ENCODE measurements at places on chromosomes 6 and 20.

DNA sequence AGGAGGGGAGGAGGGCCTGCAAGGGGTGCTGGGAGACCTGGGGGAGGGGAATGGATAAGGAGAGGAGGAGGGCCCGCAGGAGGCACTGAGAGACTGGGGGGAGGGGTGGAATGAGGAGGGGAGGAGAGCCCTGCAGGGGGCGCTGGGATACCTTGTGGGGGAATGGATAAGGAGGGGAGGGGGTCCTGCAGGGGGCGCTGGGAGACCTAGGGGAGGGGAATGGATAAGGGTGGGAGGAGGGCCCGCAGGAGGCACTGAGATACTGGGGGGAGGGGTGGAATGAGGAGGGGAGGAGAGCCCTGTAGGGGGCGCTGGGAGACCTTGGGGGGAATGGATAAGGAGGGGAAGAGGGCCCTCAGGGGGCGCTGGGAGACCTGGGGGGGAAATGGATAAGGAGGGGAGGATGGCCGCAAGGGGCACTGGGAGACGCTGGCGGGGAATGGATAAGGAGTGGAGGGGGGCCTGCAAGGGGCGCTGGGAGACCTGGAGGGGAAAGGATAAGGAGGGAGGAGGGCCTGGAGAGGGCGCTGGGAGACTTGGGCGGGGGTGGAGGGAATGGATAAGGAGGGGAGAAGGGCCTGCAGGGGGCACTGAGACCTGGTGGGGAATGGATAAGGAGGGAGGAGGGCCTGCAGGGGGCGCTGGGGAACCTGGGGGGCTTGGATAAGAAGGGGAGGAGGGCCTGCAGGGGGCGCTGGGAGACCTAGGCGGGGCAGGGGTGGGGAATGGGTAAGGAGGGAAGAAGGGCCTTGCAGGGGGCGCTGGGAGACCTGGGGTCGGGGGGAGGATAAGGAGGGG, 1.3 kb upstream of the CTCFL start:
- no peak for DNase-seq

DNA sequence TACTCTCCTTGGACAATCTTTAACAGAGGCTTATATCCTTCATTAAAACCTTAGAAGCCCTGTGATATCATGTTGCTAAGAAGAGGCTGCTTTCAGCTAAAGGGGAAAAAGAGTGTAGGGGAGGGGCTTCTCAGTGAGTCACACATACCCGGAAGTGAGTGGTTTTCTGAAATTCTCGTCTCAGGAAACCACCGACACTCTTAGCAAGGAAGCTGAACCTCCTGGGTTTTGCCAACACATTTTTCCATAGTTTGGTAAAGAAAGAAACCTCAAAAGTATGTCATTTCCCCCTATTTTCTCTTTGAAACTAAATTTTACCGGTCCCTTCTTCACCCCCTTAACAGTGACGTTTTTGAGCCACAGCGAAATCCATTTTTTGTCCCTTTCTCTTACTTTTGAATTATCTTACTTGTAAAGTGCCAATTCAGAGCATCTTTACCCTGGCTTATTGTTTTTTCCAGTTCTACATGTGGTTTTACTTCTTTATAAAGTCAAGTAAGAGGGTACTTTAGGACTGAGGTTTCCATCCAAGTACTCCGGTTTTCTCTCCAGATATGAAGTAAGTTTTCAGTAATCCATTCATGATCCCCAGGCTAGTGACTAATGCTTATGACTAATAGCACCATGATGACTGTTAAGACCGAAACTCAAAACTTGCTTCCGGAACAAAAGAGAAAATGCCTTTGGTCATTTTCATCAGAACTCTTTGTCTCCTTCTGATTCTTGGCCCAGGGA, 219.3 kb downstream of the ARHGAP18 start:
- DNase-seq, result peak; percentile 52

- no peak for DNase-seq
Observed at GRCh38 chr6:125888989-125889656, 67.4 kb upstream of the HINT3 start.

GRCh38 chr20:59730722-59731121, 126.4 kb downstream of the PHACTR3 start:
- DNase-seq, result no peak

DNA sequence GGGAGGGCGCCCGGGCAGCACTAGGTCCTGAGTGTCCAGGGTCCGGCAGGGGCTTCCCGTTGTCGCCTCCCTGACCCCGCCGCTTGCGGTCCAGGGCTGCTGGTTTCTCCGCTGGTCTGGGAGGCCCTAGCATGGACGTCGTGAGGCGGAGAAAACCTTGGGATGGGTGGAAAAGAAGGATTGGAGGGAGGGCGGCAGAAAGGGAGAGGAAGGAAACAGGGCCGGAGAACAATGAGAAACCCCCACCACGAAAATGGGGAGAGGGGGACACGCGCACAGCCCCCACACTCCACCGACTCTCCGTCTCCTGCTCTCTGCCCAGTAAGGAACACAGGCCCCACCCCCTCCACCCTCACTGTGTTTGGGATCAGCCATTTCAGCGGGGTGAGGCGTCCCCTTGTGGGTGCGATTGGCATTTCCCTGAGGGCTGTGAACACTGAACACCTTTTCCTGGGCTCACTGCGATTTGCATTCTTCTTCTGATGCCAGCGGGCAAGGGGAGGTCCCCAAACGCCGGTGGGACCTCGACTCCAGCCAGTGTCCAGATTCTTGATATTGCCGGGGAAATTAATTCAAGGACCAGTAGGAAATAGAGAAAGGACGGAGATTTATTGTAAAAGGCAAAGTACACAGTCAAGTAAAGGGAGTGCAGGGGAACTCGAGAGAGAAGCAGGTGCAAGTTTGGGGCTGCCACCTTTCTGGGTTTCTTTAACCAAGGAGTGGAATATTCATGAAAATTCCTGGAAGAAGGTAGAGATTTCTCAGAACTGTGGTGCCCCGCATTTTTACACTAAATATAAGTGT, 3.3 kb upstream of the RAET1G start:
- DNase-seq, result no peak

- no peak for DNase-seq
Observed at GRCh38 chr6:166516251-166516884, 70.1 kb downstream of the RAMACL start.

DNA sequence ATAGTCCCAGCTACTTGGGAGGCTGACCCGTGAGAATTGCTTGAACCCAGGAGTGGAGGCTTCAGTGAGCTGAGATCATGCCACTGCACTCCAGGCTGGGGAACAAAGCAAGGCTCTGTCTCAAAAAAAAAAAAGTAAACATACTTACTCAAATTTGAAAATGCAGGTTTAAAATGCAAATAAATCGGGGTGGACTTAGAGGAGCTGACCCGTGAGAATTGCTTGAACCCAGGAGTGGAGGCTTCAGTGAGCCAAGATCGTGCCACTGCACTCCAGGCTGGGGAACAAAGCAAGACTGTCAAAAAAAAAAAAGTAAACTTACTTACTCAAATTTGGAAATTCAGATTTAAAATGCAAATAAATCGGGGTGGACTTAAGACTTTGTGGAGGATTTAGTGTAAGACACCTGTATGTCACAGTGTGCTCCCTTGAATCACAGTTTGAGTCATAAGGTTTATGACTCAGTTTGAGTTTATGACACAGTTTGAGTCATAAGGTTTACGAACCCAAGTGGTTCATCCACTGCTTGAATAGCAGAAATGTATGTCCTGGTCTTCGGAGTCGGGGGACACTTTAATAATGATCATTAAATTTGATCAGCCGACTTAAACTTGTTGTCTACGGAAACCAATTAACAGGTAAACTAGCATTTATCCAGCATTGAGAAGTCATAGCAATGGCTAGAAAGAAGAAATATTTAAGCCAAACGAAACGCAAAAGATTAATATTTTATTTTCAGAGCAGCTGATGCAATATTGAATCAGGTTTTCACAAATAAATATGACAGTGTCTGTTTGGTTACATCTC, 6.8 kb upstream of the MRPS10 start:
- peak; percentile 37 for DNase-seq

DNA sequence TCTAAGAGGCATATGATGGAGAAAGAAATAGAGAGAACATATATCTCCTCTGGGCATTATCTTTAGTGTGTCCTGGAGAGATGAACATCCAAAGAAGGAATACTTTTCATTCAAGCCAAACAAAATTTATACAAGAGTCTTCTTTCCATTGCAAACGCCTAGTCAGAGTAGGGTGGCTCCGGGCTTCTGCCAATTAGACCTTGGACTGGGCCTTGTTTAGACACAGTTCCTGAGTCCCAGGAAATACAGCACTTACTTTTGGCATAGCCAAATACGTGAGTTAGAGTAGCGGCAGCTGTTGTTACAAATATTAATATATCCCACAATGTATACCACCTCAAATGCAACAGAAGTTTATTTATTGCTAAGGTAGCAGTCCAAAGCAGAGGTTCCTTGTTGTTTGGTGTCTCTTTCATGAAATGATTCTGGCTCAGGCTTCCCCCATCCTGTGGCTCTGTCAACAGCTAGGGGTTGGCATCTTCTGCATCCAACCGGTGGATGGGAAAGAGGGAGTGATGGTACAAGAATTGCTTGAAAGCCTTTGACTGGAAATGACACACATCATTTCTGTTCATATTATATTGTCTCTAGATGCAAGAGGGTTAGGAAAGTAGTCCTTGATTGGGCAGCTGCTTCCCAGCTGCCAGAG, 148.0 kb upstream of the SPACA1 start:
- no peak for DNase-seq

DNA sequence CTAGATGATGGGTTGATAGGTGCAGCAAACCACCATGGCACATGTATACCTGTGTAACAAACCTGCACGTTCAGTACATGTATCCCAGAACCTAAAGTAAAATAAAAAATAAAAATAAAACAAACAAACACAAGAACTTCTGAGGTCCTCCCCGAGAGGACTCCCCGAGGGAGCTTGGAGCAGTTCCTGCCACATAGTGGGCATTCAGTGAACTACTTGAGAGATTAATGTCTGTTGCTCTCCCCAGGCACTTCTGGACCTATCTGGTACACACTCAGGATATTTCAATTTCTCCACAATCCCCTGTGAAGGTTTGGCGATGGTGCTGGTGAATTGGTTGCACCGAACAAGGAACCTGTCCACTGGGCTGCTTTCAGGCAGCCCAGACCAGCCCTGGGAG, 311.2 kb downstream of the ESR1 start:
- no peak for DNase-seq

- DNase-seq, result no peak
Observed at GRCh38 chr6:168139121-168139520, 60.1 kb upstream of the FRMD1 start.

GRCh38 chr20:42855896-42856295, 333.8 kb downstream of the PTPRT start:
- DNase-seq, result no peak

- no peak for DNase-seq
Observed at GRCh38 chr6:137746264-137746663, 120.8 kb upstream of the TNFAIP3 start.

- no peak for DNase-seq
Observed at GRCh38 chr20:16801919-16802651, 53.9 kb downstream of the OTOR start.

GRCh38 chr6:27214126-27214601, 33.3 kb upstream of the PRSS16 start:
- DNase-seq, result no peak

- DNase-seq, result no peak
Observed at GRCh38 chr6:158313989-158314388, 1.7 kb downstream of the TULP4 start.

GRCh38 chr6:4405621-4406212, 270.3 kb upstream of the ECI2 start:
- DNase-seq, result no peak

- DNase-seq, result no peak
Observed at GRCh38 chr6:21213492-21213891, 380.1 kb upstream of the SOX4 start.

DNA sequence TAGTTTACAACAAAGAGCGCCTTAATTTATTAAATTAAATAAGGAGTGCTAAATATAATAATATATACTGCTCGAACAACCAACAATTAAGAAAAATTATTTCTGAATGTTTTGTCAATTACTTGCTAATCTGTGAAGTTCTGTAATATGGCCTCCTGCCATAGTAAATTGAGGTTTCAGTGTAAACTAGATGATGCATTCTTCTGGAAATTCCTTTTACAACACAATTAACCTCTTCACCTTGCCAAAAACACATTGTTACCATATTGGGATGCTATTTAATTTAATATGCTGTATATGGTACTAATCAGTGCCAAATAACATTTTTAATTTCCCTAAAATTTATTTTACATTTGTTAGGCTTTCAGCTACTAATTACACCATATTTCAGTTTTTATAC, 808.4 kb upstream of the CITED2 start:
- no peak for DNase-seq

- no peak for DNase-seq
Observed at GRCh38 chr20:50865591-50865990, 65.6 kb downstream of the ADNP start.

GRCh38 chr6:2464641-2465040, 219.2 kb upstream of the GMDS start:
- DNase-seq, result no peak

GRCh38 chr6:163536770-163537169, 122.3 kb downstream of the QKI start:
- DNase-seq, result no peak

GRCh38 chr6:152184917-152185574, 377.6 kb downstream of the ESR1 start:
- DNase-seq, result no peak

DNA sequence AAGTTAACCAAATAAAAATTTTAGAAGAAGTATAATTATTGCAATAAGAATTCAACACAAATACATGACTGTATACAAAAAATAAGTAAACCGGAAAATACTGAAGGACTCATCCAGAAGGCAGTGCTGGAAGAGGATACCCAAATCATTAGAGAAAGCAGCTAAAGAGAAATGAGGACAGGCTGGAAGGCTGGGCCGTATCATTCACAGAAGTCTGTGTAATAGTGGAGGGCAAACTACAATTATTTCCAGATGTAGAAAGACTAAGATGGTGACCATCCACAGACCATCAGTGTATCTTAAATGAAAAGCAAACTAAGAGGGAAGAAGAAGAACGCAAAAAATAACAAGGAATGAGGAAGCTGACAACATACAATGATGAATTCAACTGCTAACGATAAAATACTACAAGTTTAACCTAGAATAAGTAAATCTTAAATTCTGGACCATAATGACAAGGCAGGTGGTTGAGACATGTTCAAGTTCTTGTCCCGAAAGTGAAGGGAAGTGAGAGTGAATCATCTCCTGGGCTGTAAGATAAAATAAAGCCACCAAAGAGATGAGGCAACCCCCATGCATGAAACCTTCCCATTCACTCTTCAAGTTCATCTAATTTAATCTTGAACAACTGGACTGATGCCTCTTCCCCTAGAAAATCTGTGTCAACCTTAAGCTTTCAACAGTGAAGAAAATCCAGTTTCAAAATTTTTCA, 71.5 kb downstream of the SLC23A2 start:
- no peak for DNase-seq

DNA sequence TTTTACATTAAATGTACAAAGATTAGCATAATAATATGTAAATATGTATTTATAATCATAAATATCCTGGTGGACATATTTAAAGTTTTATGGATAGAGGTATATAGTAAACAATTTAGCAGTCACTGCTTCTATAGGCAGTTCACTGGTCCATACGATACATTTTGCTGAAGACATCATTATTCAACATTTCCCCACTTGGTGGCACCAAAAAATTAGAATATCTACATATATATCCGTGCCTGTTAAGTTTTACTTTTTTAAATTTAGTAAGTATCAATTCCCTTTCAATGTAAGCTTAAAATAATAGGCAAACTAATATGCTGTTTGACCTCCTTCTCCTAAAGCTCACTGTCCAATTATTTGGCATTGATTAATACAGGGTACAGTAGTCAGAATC, 64.2 kb downstream of the LMBRD1 start:
- DNase-seq, result no peak
